ENCODE measurements at places on chromosomes 12 and 14.

- no peak for DNase-seq
Measured at GRCh38 chr14:61454545-61454944, 133.2 kb downstream of the PRKCH start.

GRCh38 chr12:41932470-41932991, 212.1 kb downstream of the GXYLT1 start:
- no peak for DNase-seq

DNA sequence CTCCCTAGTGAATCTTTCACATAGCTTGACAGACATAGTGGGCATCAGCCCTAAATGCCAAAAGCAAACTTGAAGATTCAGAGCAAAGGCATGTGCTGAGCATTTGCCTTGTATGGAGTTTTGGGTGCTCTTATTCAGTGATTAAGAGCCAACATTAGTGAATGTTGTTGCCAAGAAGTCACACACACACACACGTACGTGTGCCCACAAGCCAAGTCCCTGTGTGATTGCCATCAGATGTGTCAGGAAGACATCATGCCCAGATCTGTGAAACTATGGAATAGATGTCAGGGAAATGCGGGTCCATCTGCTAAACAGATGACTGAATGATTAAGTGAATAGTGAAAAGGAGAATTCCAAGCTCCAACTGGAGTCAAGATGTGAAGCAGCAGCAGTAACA, 149.0 kb downstream of the AKAP6 start:
- no peak for DNase-seq

DNA sequence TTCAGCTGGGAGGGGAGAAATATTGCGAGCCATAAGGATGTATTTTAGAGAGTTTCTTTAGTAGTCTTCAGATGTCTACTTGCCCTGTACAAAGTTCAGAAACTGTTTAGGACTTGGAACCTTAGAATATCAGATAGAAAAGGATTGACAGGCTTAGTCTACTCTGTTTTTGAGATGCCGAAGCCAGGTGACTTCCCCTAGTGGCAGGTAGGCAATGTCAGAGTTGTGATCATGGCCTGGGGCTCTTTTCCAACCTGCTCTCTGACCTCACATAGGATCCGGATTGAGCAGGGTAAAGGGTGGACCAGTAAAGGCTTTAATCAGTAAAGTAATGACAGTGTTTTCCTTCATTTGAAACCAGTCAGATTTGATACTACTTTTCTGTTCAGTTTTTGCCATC, 59.6 kb downstream of the PRKCH start:
- no peak for DNase-seq
